ENCODE measurements at places on chromosomes 1 and 21.

- DNase-seq, result no peak
These were observed 18.8 kb downstream of the PPP1R12B start for GRCh38 chr1:202367271-202367670.

DNA sequence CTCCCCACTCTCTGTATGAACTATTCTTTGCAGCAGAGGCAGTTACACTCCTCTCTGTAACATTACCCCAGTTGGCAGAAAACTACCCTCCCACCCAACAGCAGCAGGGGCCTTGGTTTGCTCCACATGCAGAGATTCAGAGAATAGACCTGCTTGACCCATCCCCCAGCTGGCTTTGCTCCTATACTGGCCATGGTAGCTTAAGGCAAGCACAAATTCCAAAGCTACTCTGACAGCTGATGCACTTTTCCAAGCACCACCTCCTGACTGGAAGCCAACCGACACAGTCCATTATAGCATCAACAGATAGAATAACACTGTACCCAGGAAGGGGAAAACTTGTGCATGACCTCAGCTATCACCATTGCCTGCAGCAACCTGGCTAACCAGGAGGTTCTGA lies 846.5 kb upstream of the NCAM2 start:
- DNase-seq, result no peak

GRCh38 chr1:225918280-225918679 lies 5.8 kb downstream of the PYCR2 start:
- DNase-seq, result no peak

- DNase-seq, result no peak
These were observed 139.1 kb downstream of the SLC45A1 start for GRCh38 chr1:8456991-8457390.

- DNase-seq, result no peak
These were observed 8.0 kb upstream of the RNPC3 start for GRCh38 chr1:103517380-103518047.

- DNase-seq, result no peak
These were observed 800 bp downstream of the HIPK1 start for GRCh38 chr1:113929750-113930498.

DNA sequence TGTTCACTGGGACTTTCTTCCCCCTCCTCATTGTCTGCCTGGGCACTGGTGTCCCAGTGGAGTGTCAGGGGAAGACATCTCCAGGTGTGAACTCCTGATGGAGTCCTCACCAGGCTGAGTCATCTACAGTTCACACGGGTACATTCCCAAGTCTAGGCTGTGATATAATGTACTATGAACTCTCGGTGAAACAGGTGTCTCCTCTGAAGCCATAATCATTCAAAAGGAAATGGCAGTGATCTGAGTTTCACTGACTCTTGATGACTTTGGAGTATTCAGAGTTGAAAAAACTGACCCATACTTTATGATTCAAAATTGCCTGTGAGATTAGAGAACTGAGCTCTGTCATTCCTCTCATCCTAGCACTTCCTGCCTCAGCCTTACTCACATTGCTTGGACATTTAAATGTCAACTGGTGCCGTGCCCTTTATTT lies 9.1 kb downstream of the LAMC2 start:
- no peak for DNase-seq

- DNase-seq, result no peak
These were observed 61.6 kb downstream of the LRRN2 start for GRCh38 chr1:204623894-204624361.
